Right lung (tissue), 10 donors: ENCODE measurements at places on chromosomes 13 and 19. TPM values are rescaled to one million over a fixed set of nuclear protein-coding genes. Genes with fewer than 3 reads are reported as not detected.

Gene FZR1
- 37.0 TPM for polyA plus RNA-seq

Gene SLC25A41
- polyA plus RNA-seq = 1.3 TPM

Gene PABPC3
- 0.60 TPM for polyA plus RNA-seq

Gene TRAPPC6A
- polyA plus RNA-seq = 26.9 TPM

Gene KLK5
- polyA plus RNA-seq = 0.93 TPM

Gene CKAP2
- 80.6 TPM for polyA plus RNA-seq

Gene TMEM91
- polyA plus RNA-seq = 12.4 TPM

Gene TMEM221
- 1.3 TPM for polyA plus RNA-seq

Gene LPAR2
- 40.0 TPM for polyA plus RNA-seq

Gene PROSER3
- 21.4 TPM for polyA plus RNA-seq

Gene ZNF574
- polyA plus RNA-seq = 16.1 TPM

Gene C19orf85
- polyA plus RNA-seq = not detected

Gene ACER1
- not detected for polyA plus RNA-seq

Gene ZNF628
- 7.0 TPM for polyA plus RNA-seq

Gene CDADC1
- 17.6 TPM for polyA plus RNA-seq

Gene ZNF578
- 5.9 TPM for polyA plus RNA-seq

Gene CARM1
- polyA plus RNA-seq = 54.3 TPM
